ENCODE measurements at places on chromosomes 16 and 17.

DNA sequence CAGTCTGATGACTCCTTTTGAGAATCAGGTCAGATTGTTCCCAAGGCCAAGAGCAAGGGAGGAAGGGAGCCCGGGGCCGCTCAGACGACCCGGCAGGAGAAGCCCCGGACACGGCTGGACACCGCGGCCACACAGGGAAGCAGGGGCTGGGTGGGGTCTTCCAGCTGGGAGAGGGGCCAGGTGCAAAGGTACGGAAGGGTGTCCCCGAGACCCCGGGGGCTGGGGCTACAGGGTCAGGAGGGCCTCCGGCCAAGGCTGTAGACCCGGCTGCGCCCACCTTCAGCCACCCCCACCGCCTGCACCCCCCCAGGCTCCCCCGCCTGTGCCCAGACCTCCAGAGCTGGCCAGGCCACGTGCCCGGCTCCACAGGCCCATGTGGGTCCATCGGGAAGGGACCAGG lies 21.9 kb upstream of the C1QTNF8 start:
- no peak for DNase-seq

- DNase-seq, result peak; percentile 7
These were observed 215.9 kb upstream of the TNRC6C start for GRCh38 chr17:77742579-77742978.

DNA sequence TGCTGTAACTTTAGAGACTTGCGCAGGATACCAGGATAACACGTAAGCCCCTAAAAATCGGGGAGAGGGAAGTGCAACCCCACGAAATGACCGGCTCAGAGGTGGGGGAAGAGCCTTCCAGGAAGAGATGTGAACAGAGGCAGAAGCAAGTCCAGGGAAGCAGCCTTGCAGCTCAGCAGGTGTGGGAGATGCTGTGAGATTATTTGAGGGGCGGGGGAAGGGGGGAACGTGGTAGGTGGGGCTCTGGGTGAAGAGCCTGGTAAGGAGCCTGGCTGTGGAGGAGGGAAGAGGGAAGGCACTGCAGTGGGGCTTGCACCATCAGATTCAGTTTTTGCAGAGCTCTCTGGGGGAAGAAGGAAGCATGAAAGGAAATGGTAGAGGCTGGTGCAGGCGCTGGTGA lies 95.4 kb upstream of the CACNG5 start:
- no peak for DNase-seq

DNA sequence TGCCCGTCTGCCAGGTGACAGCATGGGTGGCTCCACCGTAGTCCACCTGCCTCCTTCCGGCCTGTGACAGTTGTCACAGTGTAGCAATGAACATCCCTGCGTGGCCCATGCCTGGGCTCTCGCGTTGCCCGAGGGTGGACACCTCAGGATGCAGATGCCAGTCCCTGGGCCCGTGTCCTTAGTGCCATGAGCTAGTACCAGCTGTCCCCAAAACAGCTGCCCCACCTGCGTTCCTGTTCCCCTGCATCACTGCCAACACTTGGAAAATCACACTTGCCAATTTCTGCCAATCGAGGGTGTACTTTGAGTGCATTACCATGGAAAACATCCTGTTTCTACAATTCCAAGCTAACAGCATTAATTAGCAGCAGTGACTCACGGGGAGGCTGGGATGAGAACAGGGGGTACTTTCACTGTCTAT lies 9.0 kb upstream of the C16orf95 start:
- DNase-seq, result no peak

Data from dorsolateral prefrontal cortex (tissue), 122 donors.